ENCODE measurements at places on chromosomes 2 and 18.

GRCh38 chr2:224268441-224268840 is 133.5 kb downstream of the FAM124B start:
- no peak for DNase-seq

- no peak for DNase-seq
These were observed 297.8 kb upstream of the SESTD1 start for GRCh38 chr2:179562330-179562885.

DNA sequence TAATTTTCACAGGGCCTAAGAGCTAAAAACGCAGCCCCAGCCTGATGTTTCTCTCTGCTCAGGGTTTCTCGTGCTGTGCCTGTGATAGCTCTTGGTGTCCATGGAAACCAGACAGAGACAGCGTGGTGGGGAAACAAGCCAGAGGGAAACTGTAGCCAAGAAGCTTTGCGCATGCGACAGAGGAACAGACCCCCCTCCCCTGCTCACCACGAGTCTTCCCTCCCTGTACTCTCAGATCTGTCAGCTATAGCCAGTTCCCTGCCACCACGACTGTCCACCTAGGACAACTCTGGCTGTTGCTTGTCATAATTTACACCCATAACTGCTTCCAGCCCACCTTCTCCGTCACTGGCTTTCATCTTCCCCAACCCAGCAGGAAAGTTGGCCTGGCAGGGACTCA is 13.2 kb upstream of the DNAJC27 start:
- no peak for DNase-seq

DNA sequence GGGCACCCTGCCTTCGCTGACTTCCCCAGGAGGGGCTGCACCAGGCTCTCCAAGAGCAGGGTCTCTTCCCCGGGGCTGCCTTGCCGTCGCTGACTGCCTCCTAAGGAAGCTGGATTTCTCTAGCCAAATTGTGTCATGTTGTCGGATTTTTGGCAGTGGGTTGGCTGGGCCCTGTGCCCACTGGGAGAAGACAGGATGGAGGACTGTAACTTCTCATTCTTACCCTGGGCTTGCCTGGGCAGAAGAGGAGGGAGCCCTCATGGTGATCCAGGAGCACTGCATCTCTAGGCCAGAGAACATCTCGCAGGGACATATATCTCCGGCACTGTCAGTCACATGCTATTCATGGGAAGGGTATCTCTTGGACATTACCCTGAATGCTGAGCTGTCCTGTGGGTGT is 6.3 kb downstream of the MYO7B start:
- DNase-seq: no peak

DNA sequence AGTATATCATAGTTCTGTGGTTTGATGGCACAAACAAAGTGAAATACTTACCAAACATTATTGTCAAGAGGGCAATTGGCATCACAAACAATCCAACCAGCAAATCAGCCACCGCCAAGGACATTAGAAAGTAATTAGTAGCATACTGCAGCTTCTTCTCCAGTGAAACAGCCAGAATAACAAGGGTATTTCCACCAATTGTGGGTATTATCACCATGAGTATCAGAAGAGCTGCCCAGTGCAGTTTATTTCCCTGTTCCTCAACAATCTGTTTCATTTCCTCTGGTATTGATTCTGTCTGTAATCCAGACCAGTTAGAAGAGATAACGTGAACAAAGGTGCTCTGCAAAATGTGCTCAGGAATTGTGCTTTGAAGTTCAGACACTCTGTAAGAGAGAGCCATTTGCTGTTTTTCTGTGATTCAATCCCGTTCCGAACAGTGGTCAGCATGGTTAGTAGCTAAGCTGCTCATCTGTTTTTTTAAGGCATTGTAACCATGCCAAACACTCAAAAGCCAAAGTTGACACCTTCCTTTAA is 1.4 kb downstream of the HTR2B start:
- DNase-seq: no peak

- DNase-seq: peak; percentile 73
These were observed 1210.4 kb upstream of the ACVR2A start for GRCh38 chr2:146634230-146635097.

DNA sequence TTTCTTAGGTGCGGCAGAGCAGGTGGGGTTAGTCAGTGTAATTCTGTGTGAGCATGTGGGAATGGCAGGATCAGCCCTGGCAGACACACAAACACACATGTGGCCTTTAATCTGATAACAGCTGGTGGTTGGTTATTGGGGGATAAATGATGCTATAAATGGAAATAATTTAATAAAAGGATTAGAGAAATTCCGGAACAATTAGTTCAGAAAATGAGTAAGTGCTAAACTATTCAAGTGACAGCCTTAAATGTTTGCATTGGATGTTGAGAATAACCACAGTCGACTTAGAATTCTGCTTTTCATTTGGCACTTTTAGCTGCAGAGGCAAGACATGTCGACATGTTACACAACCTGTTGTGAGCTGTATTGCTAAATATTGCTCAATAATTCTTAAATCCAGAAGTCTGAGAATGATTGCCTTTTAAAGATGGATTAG is 7.2 kb downstream of the SMYD1 start:
- peak; percentile 61 for DNase-seq

GRCh38 chr2:232937278-232937906 is 67.3 kb downstream of the SNORC start:
- no peak for DNase-seq

DNA sequence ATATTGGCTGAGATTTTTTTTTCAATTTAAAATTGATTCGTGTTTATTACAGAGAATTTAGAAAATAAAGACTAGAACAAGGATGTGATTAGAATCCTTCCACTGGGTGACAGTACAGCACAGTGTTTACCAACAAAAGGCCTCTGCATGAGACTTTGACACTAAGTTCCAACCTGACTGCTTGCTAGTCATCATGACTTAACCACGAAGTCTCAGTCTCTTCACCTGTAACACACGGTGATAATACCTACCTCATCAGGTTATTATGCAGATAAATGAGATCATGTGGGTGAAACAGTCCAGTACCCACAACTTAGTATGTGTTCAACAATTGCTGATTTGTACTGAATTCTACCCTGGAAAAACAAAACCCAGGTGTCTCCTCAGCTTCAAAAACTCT is 151.2 kb downstream of the STK39 start:
- no peak for DNase-seq

- no peak for DNase-seq
These were observed 192.1 kb downstream of the MBD2 start for GRCh38 chr18:54032412-54032811.

GRCh38 chr2:60945341-60945740 is 64.0 kb downstream of the REL start:
- DNase-seq: no peak

DNA sequence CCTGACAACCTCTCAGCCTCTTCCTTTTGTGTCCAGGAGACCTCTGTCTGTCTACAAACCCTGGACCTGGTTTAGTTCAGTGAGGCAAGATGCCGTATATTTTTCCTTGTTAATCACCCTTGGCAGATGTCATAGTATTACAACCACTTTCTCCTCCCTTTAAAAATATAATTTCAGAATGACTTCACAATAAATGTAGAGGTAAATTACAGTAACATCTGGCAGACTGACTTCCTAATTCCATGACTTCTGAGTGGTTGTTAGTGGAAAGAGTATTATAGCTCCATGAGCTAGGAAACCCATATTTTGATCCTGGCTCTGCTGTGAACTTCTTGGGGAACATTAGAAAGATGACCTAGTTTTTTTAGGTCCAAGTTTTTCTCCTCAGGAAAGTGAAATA is 39.5 kb downstream of the SPATS2L start:
- no peak for DNase-seq

DNA sequence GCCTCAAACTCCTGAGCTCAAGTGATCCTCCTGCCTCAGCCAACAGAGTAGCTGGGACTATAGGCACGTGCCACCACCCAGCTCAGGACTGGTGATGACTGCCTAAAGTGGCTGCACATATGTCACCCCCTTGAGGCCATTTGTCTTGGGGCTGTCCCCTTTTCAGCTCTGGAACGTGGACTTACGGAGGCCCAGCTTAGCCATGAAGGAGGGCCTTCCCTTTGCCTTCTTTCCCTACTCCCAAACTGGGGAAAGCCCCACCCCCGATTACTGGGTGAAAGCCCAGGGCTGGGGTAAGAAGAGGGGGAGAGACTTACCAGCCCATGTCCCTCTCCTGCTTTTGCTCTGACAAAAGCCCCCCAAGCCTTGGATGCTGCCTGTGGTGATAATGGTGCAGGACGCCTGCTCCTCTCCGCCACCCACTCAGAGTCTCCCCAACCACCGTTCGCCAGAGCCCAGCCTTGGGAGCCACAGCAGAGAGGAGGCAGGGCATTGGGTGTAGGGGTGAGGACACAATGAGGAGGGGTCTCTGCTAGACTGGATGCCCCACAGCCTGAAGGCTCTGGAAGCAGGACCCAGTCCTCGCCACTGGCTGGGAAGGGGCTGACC is 2.5 kb upstream of the DUSP2 start:
- DNase-seq: no peak

DNA sequence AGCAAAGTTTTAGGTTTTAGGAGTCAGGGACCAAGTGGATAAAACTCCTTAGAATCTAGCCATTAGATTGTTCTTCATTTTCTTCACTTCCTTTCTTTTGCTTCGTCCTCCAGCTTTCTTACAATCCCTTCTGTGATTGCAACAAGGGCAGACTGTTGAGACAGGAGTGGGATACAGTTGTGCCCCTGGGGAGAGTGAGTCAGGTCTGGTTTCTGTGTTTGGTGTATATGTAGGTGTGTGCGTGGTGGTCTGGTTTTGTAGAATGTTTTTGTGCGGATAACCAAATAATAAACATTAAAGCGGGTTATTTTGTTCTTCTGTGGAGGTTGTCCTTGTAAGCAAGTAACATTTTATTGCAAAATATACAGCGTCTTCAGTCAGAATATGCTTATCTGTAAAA is 7.3 kb downstream of the INSIG2 start:
- DNase-seq: no peak

GRCh38 chr2:85265304-85265703 is 62.5 kb downstream of the TGOLN2 start:
- DNase-seq: no peak

- no peak for DNase-seq
These were observed 64.0 kb upstream of the GALNT5 start for GRCh38 chr2:157193461-157193860.

- DNase-seq: no peak
These were observed 81.9 kb downstream of the ACAA2 start for GRCh38 chr18:49731421-49731841.

GRCh38 chr2:48345176-48345575 is 184.8 kb upstream of the STON1 start:
- DNase-seq: no peak

DNA sequence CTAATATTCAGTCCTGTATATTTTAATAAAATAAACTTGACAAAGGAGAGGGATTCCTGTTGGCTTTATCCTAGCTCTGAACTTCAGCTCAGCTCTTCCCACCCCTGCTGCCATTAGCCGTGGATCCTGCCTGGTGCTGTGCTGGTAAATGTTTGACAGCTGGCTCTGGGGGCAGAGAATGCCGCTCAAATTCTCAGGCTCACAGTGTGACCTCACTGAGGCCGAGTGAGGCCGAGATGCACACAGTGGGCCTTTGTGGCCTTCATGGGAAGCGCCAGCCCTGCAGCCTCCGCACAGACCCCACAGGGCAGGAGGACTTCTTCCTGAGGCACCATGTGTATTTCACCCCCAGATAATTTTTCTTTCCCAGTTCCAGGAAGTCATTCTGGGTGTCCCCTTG is 16.5 kb upstream of the FAHD2A start:
- DNase-seq: no peak

DNA sequence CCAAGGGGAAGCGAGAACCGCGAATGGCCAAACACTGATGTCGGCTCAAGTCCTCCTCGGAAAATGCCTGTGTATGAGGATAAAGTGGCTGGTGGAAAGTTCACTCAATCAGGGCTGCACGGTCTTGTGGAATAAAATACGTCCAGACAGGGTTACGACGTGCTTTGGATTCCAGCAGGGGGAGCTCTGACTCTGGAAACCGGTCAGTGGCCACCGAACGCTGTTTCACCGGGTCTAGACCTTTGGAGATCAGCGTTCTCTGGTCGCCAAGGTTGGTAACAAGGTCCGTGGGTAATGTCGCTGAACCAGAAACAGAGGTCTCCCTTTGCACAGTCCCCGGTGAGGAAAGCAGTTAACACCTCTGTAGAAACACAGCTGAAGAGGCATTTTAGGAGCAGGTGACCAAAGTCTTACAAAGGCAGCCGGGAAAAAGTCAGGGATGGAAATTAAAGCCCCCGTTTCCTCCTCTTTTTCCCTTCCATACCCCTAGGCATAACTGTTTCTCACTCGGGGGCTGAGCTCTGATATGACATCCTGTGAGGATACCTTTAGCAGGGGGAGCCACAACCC is 47.8 kb downstream of the CDCA7 start:
- peak; percentile 83 for DNase-seq

DNA sequence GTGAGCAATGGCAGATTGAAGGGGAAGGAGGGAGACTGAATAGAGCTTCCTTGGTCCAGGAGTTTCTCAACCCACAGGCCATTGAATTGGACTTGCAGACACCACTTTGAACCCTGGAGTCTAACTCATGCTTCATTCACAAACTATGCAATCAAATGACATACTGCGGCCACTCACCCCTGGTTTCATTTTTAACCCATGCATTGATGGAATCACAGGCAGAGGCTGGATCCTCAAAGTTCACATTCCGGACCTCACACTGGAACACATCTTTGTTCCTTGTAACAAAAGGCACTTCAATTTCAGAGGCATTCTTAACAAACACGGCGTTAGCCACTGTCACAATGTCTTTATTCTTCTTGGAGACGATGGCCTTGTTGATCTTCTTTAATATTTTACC is 40.7 kb downstream of the MRPL44 start:
- no peak for DNase-seq

DNA sequence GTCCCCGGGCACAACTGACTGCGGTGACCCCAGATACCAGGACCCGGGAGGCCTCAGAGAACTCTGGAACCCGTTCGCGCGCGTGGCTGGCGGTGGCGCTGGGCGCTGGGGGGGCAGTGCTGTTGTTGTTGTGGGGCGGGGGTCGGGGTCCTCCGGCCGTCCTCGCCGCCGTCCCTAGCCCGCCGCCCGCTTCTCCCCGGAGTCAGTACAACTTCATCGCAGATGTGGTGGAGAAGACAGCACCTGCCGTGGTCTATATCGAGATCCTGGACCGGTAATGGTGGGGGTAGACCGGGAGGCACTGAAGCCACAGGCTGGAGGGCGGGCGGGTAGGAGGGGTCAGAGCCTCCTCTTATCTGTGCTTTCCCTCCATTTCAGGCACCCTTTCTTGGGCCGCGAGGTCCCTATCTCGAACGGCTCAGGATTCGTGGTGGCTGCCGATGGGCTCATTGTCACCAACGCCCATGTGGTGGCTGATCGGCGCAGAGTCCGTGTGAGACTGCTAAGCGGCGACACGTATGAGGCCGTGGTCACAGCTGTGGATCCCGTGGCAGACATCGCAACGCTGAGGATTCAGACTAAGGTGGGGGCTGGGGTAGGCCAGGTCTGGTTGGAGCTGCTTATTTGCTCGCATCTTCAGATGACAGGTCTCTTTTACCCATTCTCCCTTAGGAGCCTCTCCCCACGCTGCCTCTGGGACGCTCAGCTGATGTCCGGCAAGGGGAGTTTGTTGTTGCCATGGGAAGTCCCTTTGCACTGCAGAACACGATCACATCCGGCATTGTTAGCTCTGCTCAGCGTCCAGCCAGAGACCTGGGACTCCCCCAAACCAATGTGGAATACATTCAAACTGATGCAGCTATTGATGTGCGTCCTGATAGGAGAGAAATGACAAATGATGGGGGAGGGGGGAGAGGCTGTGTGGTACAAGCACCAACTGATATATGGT is 780 bp downstream of the HTRA2 start:
- peak; percentile 59 for DNase-seq

Data from urothelium cell line (cell line).